ENCODE measurements at places on chromosomes 4 and X. TPM values are rescaled to one million over a fixed set of nuclear protein-coding genes. Genes with fewer than 3 reads are reported as not detected.

- peaks cover 22% of the 10 kb centered on the region for H3K4me1 ChIP-seq
- H3K27me3 ChIP-seq = no peaks in the 10 kb centered on the region
- DNase-seq = peak; percentile 44
- peak overlapping the region; percentile 53 for H3K27ac ChIP-seq
These were observed 188.4 kb upstream of the TBC1D9 start for GRCh38 chr4:140944572-140944971.

- no peak for DNase-seq
- no peaks in the 10 kb centered on the region for H3K36me3 ChIP-seq
- no peaks in the 10 kb centered on the region for H3K27me3 ChIP-seq
- no peak overlapping the region for H3K4me3 ChIP-seq
These were observed 122.1 kb upstream of the GNPDA2 start for GRCh38 chr4:44848466-44848865.

DNA sequence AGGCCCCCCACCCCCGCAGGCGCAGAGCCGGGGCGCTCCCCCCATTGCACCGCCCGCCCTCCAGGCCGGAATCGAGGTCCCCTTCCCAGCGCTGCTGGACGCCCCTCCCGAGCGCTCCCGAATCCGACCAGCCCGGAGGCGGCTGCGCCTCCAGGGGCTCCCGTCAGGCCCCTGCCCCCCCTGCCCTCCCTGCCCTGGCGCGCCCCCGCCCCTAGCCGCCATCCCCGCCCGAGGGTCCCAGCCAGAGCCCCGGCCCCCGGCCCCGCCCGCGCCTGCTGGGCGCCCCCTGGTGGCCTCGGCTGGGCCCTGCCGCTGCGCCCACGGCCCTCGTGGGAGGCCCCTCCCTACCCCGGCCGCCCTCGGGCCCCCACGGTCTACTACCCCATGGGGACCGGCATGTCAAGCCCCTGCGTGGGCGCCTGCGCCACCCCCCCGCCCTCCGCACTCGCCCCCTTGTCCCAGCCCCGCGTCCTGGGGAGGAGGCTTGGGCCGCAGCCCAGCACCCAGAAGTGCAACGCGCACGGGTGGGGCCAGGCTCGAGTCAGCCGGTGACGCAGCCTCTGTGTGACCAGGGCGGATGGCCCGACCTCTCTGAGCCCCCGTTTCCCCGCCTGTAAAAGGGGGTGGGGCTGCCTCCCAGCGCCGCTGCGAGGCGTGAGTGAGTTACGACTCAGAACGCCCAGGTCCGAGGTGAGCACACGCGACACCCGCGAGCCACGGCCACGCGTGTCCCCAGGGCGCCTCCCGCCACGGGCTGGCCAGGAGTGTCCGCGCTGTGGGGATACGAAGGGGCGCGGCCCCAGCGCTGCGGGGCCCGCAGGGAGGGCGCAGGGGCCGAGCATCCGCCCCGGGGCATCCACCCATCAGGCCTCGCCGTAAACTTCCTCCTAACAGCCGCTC lies 104.9 kb downstream of the FAM53A start:
- DNase-seq = peak; percentile 68
- H3K27me3 ChIP-seq = no peaks in the 10 kb centered on the region
- H3K27ac ChIP-seq = no peak overlapping the region
- no peaks in the 10 kb centered on the region for H3K4me1 ChIP-seq
- H3K36me3 ChIP-seq = no peaks in the 10 kb centered on the region
- H3K4me3 ChIP-seq = peak overlapping the region; percentile 70

GRCh38 chr4:20679951-20680350 lies 20.3 kb upstream of the PACRGL start:
- no peaks in the 10 kb centered on the region for H3K36me3 ChIP-seq
- no peaks in the 10 kb centered on the region for H3K4me1 ChIP-seq
- H3K4me3 ChIP-seq = no peak overlapping the region

GRCh38 chrX:15336023-15336413 lies 695 bp upstream of the PIGA start:
- peak overlapping the region; percentile 80 for H3K4me3 ChIP-seq
- H3K27me3 ChIP-seq = peaks cover 51% of the 10 kb centered on the region
- DNase-seq = peak; percentile 6
- H3K36me3 ChIP-seq = no peaks in the 10 kb centered on the region
- peaks cover 5% of the 10 kb centered on the region for H3K4me1 ChIP-seq
- H3K27ac ChIP-seq = peak overlapping the region; percentile 88

- DNase-seq = no peak
- no peak overlapping the region for H3K27ac ChIP-seq
- H3K4me3 ChIP-seq = no peak overlapping the region
- H3K36me3 ChIP-seq = no peaks in the 10 kb centered on the region
These were observed 28.6 kb upstream of the BCORL1 start for GRCh38 chrX:129953881-129954280.

DNA sequence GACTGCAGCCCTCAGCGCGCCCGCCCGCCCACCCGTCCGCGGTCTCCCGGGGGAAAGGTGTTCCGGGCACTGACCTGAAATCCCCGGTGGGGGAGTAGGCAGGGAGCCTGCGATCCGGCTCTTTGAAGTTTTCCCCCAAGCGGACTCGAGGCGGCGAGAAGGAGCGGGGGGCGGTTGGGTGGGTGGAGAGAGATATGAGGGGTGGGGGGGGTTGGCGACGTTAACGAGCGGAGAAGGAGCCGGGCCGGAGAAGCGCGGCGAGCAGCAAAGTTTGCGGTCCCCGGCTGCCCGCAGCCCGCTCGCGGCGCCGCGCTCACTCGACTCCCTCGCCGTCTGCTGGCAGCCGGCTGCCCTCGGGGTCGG lies 636 bp downstream of the BCOR start:
- H3K4me3 ChIP-seq = peak overlapping the region; percentile 80
- no peak overlapping the region for H3K27ac ChIP-seq
- no peaks in the 10 kb centered on the region for H3K4me1 ChIP-seq
- H3K27me3 ChIP-seq = peaks cover 8% of the 10 kb centered on the region

- H3K27ac ChIP-seq = no peak overlapping the region
- no peaks in the 10 kb centered on the region for H3K27me3 ChIP-seq
- no peak overlapping the region for H3K4me3 ChIP-seq
- peaks cover 17% of the 10 kb centered on the region for H3K4me1 ChIP-seq
- H3K36me3 ChIP-seq = no peaks in the 10 kb centered on the region
- peak; percentile 11 for DNase-seq
These were observed 1408.9 kb upstream of the PCDH7 start for GRCh38 chr4:29311247-29311646.

DNA sequence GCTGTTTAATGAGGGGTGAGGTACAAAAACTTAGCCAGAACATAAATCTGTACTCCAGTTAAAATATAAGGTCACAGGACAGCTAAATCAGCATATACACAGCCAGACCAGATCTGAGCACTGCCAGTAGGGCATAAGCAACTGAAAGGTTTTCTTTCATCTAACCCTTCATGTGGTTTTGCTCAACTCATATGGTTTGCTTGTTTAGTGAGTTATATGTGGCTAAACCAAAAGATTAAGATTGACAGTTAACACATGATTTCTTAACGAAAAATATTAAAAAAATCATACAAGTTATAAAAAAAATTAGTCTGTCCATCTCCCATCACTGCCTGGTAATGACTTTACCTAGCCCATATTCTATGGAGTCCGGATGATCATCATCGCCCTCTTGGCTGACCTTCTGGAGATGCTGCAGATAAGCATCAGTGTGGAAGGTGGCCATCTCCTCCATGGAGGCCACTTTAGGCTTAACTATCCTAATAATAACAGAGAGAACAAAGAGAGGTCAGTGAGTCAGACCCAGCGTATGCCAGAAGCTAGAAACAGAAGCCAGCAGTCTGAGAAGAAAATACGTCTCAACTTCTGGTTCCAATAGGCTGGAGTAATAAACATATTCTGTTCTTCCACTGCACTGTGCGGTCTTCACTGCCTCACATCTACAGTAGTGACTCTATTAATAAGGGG lies 4.1 kb downstream of the HDAC8 start:
- H3K27me3 ChIP-seq = peaks cover 43% of the 10 kb centered on the region
- no peak overlapping the region for H3K27ac ChIP-seq
- H3K4me1 ChIP-seq = no peaks in the 10 kb centered on the region
- H3K36me3 ChIP-seq = peaks cover 43% of the 10 kb centered on the region

DNA sequence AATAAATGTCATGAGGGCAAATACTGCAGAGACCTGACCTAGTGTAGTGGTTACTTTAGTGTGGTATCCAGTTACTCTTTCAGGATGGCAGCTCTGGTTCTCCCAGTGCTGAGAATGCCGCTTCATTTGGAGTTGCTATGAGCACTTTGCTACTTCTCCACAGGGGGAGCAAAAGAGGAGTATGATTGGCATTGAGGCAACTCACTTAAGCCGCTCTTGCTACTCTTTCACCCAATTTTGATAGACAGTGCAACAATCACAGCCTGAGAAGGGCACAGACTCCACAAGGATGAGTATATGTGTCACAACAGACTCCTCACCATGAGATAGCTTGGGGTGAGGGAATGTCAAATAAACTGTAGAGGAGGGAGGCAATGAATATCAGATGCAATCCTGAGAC lies 81.2 kb downstream of the NPY1R start:
- no peaks in the 10 kb centered on the region for H3K27me3 ChIP-seq
- DNase-seq = peak; percentile 19
- H3K36me3 ChIP-seq = no peaks in the 10 kb centered on the region
- H3K27ac ChIP-seq = no peak overlapping the region
- H3K4me1 ChIP-seq = no peaks in the 10 kb centered on the region
- H3K4me3 ChIP-seq = no peak overlapping the region

DNA sequence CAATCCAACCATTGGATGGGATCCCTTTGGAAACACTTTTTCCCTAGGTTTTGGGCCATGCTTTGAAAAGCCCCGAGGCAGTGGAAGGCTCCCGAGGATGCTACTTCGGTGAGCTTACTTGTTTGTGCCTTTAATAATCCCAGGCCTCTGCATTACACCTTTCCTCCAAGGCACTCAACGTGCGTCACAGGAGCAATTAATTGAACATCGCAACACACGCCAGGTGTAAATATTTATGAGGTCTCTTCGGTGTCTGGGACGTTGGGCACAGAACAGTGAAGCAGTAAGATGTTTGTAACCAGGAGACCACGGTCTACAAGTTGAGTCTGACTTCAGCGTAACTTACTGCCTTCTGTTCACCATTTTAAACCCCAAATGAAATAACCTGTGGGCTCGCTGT lies 97.3 kb downstream of the CLNK start:
- H3K27ac ChIP-seq = no peak overlapping the region
- DNase-seq = no peak
- H3K4me1 ChIP-seq = no peaks in the 10 kb centered on the region
- H3K27me3 ChIP-seq = no peaks in the 10 kb centered on the region
- no peak overlapping the region for H3K4me3 ChIP-seq

DNA sequence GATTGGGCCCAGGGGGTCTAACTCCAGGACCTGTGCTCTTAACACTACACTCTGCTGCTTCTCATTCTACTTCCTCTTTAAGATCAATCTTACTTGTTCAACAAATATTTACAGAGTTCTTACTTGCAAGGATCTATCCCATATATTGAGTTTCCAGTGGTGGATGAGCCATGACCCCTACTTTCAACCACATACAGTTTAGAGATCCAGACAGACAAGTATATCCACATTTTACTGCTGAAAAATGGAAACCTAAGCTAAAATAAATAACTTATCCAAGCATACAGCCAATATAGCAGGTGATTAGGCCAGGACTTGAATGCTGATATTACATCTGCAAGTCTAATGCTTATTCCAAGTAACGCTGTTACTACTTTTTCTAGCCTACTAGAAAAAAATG lies 18.7 kb downstream of the TMEM150C start:
- H3K4me3 ChIP-seq = no peak overlapping the region
- no peaks in the 10 kb centered on the region for H3K4me1 ChIP-seq
- no peaks in the 10 kb centered on the region for H3K36me3 ChIP-seq
- H3K27me3 ChIP-seq = no peaks in the 10 kb centered on the region
- H3K27ac ChIP-seq = no peak overlapping the region

DNA sequence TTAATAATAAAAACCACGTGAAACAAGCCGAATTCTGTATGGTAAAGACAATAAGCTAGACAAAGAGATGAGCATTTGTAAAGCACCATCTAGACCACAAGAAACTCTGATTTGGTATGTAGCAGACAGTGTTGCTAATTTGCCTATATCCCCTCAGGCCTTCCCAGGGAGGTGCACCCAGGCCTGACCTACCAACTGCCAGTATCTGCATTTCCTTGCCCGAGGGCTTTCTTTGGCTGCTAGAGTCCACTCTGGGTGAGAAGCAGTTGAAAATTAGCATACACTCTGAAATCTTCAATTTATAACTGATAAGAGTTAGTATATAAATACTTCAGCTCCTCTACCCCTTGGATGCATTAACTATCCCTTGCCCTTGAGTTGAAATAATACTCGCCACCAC lies 37.4 kb upstream of the IL1RAPL1 start:
- H3K4me3 ChIP-seq = no peak overlapping the region
- no peaks in the 10 kb centered on the region for H3K36me3 ChIP-seq
- no peak for DNase-seq
- H3K27ac ChIP-seq = no peak overlapping the region
- peaks cover 9% of the 10 kb centered on the region for H3K4me1 ChIP-seq

DNA sequence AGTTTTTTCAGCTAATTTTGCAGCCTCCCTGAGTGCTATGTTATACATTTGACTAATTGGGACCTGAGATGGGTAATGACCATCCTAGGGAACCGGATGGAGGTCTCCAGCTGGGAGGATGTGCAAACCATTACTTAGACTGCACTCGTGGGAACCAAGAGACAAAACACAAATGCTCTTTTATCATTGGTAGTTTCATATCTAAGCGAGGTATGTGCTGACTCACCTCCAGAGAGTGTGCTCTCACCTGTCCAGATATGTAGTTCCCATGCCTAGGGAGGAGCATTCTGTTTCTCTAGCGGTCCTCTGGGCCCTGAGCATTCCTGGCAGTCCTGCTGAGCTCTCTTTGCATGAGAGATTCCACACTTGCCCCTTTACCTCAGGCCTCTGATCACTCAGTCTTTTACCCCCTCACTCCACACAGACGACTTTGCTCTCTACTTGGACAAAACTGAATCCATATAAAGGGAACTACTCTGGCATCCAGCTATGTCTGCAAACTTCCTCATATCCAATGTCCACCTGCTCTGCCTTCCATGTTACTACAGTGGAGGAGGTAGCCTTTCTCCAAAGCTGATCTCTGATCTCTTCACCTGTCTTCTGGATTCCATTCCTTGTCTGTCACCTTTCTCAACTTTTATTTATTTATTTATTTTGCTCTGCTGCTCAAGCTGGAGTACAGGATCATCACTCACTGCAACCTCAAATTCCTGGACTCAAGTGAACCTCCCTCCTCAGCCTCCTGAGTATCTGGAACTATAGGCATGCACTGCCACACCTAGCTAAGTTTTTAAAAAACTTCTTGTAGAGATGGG lies 88.4 kb downstream of the LRP2BP start:
- no peaks in the 10 kb centered on the region for H3K27me3 ChIP-seq
- H3K4me1 ChIP-seq = peaks cover 30% of the 10 kb centered on the region
- DNase-seq = peak; percentile 50

Gene ATOH1
- not detected for total RNA-seq

Gene CCDC160
- total RNA-seq = not detected

Gene CD38
- not detected for total RNA-seq

Gene CLDN2
- total RNA-seq = not detected

Gene CENPE
- total RNA-seq = 32.4 TPM

Gene KLB
- not detected for total RNA-seq

Gene PAGE2
- total RNA-seq = not detected

Gene OTUD6A
- total RNA-seq = not detected

Gene TREX2
- total RNA-seq = 0.49 TPM

All from MCF 10A (cell line).